ENCODE measurements at places on chromosomes 11 and 22.

DNA sequence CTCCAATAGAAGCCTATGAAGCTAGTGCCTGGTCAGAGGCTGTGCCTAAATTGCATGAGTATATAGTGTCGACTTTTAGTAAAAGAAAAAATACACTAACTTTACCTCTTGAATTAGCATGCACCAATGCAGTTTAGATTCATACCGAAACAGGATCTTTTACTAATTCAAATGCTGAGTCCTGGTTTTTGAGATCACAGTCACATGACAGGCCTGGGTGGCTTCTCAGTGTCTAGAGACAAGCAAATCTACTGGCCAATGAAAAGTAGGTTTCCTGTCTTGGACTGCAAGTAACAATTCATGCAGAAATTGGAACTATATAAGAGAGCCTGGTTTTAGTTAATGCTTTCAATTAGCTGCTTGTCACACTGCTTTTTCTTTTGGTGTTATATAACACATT is 7.2 kb downstream of the ARHGEF12 start:
- peak; percentile 32 for DNase-seq

DNA sequence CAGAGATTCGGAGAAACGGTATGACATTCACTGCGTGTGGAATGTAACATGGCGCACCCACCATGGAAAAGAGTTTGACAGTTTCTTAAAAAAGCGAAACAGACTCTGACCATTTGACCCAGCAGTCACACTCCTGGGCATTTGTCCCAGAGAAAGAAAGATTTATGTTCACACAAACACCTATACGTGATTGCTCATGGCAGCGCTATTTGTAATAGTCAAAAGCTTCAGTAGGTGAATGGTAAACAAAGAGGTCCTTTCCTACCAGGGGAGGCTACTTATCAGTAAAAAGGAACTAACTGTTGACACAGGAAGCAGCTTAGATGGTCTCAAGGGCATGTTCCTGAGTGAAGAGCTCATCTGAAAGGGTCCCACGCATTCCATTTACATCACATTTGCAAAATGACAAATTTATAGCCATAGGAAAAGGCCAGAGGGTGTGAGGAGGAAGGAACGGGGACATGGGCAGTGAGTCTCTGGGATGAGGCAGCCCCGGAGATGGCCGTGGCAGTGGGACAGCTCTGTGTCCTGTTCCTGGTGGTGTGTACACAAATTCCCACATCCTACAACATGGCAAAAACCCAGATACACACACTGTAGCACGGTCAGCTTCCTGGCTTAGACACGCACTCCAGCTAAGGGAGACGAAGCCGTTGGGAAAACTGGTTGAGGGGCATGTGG is 14.6 kb upstream of the KRTAP5-6 start:
- DNase-seq: no peak

DNA sequence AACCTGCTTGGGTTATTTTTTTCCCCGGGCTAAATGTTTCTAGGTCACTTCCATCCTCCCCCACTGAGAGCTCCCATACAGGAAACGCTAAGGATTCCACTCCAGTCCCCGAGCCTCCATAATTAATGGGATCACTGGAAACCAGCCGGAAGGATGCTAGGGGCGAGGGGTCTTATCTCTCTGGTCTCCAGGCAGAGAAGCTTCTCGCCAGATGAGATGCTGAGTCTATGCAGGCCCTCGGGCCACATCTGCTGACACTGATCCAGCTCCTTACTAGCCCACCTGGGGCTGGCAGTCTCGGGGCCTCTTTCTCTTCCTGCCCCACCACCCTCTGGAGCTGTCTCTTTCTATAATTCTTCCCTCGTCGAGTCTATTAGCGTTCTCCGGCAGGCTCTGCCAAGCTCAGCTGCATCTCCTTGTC is 125.9 kb upstream of the SYT13 start:
- DNase-seq: no peak

- DNase-seq: peak; percentile 92
Observed at GRCh38 chr11:110989428-110990133, 255.9 kb upstream of the POU2AF2 start.

GRCh38 chr11:129747071-129747470 is 68.6 kb upstream of the TMEM45B start:
- DNase-seq: no peak

DNA sequence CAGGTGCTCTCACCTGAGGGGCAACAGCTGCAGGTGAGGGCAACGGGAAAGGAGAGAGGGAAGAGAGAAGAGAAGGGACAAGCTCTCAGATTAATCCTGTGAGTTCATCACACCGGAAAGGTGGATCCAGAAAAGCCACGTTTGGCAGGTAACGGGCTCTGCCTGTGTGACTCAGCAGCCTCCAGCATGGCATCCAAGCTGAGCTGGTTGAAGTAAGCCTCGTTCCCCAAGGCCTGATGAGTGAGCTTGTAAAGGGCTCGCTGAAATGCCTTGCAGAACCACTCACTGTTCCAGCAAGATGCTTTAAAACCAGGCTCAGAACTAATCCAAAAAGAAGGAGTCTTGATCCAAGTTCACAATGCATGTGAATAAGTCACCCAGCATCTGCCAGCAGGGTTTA is 206.9 kb upstream of the TMEM45B start:
- no peak for DNase-seq

- DNase-seq: no peak
Observed at GRCh38 chr11:13030857-13031256, 21.7 kb downstream of the RASSF10 start.

GRCh38 chr22:27771637-27772036 is 29.9 kb downstream of the MN1 start:
- no peak for DNase-seq

GRCh38 chr22:43967069-43967468 is 11.8 kb downstream of the SAMM50 start:
- DNase-seq: no peak

DNA sequence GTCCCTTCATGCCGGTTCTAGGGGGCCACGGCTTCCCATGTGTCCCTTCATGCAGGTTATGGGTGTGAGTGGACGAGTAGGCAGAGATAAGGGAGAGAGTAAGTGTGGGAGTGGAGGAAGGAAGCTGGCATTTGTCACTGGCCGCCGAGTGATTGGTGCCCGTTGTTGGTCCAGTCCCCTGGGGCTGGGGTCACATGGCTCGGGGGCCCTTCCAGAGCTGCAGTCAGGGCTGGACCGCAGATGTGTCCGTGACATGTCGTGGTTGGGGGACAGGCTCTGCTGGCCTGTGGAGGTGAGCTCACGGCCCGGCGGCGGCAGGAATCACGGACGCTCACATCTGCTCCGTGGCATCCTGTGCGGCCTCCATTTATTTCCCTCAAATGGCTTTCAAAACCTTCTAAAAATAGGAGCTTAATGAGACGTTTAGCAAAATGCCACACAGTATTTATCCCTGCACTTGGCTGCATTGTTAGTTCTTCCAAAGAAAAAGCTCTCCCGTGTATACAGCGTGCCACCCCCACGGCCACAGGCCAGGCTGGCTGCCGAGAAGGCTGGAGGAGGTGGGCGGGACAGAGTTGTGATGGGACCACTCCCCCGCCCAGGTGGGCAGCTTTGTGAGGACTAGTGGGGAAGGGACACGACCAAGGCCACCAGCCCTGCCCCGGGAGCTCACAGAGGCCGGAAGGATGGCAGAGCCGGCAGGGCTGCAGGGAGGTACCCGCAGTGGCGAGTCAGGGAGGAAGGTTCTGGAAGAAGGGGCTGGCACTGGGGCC is 386.7 kb downstream of the TBC1D22A start:
- DNase-seq: no peak

DNA sequence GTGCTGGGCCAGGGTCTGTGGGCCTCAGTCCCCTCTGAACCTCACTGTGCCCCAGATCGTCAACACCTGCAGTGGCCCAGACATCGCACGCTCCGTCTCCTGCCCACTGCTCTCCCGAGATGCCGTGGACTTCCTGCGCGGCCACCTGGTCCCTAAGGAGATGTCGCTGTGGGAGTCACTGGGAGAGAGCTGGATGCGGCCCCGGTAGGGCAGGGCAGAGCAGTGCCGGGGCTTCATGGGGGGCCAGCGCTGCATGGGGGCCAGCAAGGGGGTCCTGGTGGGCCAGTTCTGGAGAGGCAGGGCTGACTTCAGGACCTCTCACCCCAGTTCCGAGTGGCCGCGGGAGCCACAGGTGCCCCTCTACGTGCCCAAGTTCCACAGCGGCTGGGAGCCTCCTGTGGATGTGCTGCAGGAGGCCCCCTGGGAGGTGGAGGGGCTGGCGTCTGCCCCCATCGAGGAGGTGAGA is 16.3 kb downstream of the EPS8L2 start:
- no peak for DNase-seq

DNA sequence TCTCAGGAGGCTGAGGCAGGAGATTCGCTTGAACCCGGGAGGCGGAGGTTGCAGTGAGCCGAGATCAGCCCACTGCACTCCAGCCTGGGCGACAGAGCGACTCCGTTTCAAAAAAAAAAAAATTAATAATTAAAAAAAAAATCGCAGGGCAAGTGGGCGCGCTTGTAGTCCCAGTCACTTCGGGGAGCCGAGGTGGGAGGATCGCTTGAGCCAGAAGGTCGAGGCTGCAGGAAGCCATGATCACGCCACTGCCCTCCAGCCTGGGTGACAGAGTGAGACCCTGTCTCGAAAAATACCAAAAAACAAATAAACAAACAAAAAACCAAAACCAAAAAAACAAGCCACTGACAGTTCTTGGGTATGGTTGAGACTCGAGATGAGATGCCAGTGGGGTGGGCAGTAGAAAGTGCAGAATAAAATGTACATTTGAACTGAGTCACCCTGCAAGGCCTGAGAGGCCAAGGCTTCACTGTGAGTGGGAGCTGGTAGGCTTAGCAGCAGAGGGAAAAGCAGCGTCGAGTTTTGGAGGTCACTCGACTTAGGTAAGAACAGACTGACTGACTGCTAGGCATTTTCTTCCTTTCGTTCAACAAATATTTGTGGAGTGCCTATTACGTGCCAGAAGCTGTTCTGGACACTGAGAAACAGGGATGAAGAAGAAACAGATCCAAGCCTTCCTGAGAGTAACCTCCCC is 635 bp upstream of the LDHA start:
- DNase-seq: peak; percentile 29

DNA sequence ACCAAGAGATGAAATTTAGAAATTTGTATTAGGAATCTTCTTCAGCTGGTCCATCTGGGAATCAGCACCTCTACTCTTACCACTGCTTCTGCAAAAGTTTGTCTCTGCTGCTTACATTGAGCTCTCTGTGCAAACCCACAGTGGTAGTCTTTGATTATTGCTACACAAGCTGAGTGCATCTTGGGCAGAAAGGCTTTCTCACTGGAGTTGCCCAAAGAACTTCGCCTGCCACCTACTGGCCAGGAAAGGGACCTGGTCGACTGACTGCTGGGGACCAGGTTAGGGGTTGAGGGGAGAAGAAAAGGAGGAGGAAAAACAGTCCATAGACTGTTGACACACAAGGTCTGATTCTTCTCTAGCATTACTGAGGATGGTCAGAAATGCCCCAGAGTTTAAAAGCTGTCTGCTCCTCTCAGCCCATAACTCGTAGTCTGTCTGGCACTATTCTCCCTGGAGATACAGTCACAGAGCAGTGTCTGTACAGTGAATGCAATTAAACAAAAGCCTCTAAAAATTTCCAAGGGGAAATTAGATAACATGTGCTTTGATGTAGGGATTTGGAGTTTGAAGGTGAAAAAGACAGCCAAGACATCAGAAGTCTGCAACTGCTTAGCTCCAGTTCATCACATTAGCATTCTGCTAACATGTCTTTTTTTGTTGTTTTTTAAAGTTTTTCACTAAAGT is 215.0 kb upstream of the CTSC start:
- peak; percentile 48 for DNase-seq

GRCh38 chr22:20580179-20580578 is 72.8 kb downstream of the MED15 start:
- DNase-seq: no peak

DNA sequence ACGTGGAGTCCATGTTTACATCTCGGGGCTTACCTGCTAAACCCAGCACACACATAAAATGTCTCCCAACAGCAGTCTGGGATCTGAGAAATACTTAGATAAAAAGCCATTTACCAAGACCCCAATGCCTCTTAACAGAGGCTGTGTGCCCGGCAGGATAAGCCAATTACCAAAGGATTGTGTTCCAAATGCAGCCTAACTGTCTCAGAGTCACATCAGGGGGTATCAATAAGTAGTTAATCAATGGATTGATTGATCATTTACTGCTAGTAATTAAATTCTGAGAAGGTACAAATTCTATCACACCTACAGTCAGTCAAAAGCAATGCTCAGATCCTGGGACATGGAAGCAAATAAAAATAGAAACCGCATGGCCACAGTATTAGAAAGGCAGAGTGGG is 125.6 kb downstream of the DSCAML1 start:
- no peak for DNase-seq
